ENCODE measurements at places on chromosomes 16 and 17.
A peak's percentile ranks its signal among the peaks of the same experiment; 100 is the strongest.

GRCh38 chr17:58970609-58971450 is 135.8 kb downstream of the TRIM37 start:
- no peak for ATAC-seq

GRCh38 chr17:1673041-1673785 is 11.5 kb downstream of the PRPF8 start:
- no peak for ATAC-seq

DNA sequence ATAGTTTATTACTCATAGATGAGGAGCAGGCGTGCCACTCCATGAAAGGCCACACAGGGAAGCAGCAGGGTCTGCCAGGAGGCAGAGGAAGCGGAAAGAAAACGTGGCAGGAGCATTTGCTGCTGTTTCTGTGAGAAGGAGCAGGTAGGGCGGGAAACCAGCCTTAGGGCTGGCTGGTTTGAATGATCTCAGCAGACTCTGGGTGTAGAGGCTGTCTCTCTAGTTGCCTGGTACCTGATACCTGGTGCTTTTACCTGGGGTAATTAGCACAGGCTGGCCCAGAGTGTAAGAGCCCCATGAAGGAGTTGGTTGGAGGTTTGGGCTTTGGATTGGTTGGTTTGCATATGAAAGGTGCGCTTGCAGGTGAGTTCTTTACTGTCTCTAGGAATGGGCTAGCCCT is 205.0 kb upstream of the CACNG3 start:
- ATAC-seq, result no peak

- ATAC-seq, result no peak
Measured at GRCh38 chr16:64425381-64425780, 696.5 kb downstream of the CDH11 start.

DNA sequence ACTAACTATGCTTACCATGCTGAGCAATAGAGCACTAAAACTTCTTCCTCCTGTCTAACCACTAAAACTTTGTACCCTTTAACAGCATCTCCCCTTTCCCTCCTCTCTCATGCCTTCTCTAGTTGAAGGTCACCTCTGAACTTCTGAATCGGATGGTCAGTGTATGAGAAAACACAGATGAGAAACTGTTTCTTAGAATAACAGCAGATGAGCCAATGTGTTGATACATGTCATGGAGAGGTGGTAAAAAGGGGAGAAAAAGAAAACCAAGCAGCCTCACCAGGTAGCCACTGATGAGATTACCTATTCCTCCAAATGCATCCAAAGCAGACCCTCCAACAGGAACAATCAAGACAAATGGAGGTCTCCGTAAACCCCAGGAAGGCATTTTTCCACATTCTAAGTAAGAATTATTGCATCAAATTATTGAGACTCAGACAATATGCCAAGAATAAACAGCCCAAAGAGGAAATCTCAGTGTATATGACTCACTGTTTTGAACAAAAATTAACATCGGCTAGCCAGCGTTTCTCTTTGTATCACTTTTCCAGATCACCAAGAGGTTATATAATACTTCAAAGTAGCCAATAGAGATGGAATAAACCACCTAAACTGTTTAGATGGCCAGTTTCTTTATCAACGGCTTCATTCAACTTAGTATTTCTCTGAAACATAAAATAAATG is 793.3 kb upstream of the SOX9 start:
- ATAC-seq, result peak; percentile 95

DNA sequence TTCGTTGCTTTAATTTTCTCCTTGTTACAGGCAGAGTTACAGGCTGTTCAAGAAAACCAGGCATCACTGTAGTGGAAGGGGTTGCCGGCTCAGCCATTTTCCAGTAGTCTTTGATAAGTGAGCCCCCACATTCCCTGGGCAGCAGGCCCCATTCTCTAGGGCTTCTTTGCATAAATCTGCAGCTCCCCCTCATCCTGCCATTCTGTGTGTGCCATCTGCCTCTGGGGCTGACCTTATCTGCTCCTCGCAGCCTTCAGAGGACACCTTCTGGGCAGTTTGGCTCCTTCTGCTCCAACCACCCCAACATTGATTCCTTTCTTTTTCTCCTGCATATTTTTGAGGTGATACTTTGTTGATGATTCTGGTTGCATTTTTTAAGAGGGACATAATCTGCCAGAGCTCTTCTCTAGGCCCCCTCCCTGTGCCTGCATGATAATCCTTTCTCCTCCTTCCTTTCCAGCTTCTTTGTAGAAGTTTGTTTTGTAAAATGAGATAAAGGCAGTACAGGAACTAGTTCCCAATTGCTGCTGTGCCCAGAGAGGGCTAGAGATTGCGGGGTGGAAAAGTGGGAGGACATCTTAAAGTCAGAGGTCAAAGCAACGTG is 17.1 kb downstream of the RND2 start:
- no peak for ATAC-seq

GRCh38 chr17:2406903-2407790 is 6.3 kb upstream of the MNT start:
- peak; percentile 93 for ATAC-seq

GRCh38 chr16:75854152-75854551 is 127.9 kb upstream of the CPHXL start:
- ATAC-seq, result no peak

DNA sequence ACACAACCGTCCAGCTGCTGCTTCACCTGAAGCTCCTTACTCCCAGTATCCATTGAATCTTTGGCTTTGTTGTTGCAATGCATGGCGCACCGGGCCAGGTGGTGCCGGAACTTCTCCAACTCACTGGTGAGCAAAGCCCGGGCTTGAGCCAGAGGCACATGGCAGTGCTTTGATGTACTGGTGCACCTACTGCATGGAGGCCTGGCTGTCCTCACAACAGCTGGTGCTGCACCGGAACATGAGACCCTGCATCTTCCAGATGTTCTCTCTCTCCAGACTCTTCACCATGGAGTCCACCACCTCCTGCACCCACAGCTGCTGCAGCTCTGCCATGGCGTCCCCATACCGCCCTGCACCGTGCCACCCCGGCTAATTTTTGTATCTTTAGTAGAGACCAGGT is 10.2 kb downstream of the TACO1 start:
- ATAC-seq, result no peak

All from SK-N-SH treated with all-trans-retinoic acid at 6 μM for 48 hours (cell line).